Renal pelvis (tissue), 12 donors: ENCODE measurements at places on chromosomes 1 and 21.

GRCh38 chr1:91751275-91751674, 134.7 kb downstream of the TGFBR3 start:
- no peak for DNase-seq

GRCh38 chr21:26969971-26970725, 3.3 kb upstream of the ADAMTS5 start:
- no peak for DNase-seq

- DNase-seq, result no peak
Observed at GRCh38 chr1:17120481-17120877, 1.2 kb upstream of the PADI2 start.

GRCh38 chr1:179924268-179924667, 30.3 kb upstream of the CEP350 start:
- DNase-seq, result no peak

GRCh38 chr1:21239221-21239620, 51.0 kb downstream of the ECE1 start:
- no peak for DNase-seq
